Activated CD8-positive, alpha-beta T cell treated with anti-CD3 and anti-CD28 coated beads, Interleukin-2, amount 10 ng/mL, durations not matched to agents 7 days and 5 days (primary cell): ENCODE measurements at places on chromosomes 5 and 9. TPM values are rescaled to one million over a fixed set of nuclear protein-coding genes. Genes with fewer than 3 reads are reported as not detected.

GRCh38 chr5:168219515-168220410, 71.7 kb upstream of the WWC1 start:
- peak; percentile 64 for DNase-seq

DNA sequence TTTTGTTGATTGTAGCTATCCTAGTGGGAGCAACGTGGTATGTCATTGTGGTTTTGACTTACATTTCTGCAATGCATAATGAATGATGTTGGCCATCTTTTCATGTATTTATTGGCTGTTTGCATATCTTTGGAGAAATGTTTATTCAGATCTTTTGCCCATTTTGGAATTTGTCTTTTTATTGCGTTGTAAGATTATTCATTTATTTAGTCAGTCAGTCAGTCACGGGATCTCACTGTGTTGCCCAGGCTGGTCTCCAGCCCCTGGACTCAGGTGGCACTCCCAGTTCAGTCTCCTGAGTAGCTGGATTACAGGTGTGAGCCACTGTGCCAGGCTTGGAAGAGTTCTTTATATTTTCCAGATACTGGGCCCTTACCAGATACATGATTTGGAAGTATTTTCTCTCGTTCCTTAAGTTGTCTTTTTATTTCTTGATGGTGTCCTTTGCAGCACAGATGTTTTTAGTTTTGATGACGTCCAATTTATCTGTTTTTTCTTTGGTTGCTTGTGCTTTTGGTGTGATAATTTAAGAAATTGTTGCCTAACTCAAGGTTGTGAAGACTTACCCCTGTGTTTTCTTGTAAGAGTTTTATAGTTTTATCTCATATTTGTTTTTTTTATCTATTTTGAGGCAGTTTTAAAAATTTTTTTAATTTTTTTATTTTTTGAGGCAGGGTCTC, 67.1 kb downstream of the EHMT1 start:
- no peak for DNase-seq

DNA sequence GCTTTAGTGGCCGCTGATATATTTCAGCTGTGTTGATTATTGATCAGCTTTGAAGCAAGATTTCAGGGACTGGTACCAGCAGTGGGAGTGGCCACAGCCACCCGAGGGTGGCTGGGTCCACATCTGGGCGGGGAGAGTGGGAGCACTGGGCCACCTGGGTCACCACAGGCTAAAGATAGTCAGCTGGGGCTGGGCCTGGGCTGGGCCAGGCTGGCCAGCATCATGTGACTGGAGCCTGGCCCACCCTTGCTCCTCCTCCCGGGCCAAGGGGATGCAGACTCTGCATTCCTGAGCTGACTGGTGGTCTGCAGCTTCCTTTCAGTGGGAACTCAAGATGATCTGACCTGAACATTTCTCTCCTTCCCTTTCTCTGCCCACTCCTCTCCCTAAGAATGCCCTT, 27.1 kb downstream of the LARP1 start:
- no peak for DNase-seq

DNA sequence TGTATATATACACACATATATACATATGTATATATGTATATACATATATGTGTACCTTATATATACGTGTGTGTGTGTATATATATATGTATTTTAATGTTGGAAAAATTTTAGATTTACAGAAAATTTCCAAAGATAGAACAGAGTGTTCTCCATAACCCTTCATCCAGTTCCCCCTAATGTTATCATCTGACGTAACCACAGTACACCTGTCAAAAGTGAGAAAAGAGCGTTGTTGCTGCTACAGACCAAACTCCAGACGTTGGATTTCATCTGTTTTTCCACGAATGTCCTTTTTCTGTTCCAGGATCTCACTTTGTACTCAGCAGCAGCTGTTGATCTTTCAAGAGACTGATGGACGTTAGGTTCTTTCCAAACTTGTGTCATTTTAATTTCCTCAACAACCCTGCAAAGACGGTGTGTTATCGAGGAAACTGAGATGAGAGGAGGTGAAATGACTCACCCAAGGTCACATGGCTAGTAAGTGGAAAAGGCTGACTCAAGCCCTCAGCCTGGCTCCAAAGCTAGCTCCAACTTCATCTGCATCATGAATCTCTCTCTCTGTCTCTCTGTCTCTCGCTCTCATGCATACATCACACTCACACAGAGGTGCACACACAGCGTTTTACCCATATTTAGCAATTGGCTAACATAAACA, 17.0 kb upstream of the NTNG2 start:
- no peak for DNase-seq

ASB6 gene
- 27.7 TPM for total RNA-seq

DNA sequence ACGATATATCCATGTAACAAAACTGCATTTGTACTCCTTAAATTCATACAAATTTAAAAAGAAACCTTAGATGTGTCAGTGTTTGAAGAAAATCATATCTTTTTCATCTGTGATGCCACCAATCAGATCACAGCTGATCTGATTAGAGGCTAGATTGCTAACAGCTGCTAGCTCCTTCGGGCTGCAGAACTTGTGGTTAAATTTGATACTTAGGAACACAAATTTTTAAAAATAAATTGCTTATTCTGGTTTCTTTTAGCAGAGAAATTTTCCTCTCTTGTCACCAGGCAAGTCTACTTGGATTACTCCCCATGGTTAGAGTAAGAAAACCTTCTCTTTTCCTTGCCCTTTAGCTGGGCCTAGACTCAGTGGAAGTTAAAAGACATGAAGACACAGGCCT, 94.6 kb upstream of the RANBP6 start:
- no peak for DNase-seq

- no peak for DNase-seq
These were observed 53.6 kb downstream of the C9orf50 start for GRCh38 chr9:129567329-129567728.

C9orf50 gene
- not detected for total RNA-seq

GRCh38 chr5:38393636-38394035, 135.3 kb downstream of the EGFLAM start:
- DNase-seq: no peak

DNA sequence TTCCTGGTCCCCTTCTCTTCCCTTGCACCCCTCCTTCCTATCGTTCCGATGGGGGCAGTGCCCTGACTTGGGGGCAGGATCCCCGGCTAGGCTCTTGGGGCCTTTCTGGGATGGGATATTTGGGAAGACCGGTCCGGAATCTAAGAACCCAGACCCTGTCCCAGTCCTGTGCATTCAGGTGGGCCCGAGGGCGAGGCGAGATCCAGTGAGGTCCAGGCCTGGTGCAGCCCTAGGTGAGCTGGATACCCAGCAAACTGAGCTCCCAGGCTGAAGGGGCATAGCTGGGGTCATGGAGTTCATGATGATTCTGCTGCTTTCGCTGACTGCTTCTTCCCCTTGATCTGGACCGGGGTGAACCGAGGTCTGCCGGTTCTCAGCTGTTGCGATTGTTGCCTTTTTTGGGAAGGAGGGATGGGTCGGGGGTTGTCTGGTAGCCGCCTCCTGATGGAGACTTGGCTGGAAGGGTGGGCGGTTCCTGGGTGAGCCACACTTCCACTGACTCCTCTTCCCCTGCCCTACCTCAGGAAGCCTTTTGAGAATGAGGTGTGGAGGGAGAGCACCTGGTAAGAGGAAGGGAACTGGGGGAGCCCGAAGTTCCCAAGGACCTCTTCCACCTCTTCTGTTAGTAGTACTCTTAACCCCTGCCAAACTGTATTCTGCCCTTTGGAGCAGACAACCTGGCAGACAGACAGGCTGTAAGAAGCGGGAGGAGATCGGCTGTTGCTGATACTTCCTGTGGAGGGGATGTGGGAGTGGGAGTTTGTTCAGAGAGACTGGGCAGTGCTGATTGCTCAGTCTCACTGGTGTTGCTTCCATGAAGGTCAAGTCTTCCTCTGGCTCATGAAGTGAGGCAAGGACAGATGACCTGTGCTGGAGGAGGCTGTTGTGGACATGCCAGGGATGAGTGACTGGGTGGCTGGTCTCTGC, 1.0 kb downstream of the LRRC8A start:
- DNase-seq: peak; percentile 34

NR5A1 gene
- not detected for total RNA-seq

DNA sequence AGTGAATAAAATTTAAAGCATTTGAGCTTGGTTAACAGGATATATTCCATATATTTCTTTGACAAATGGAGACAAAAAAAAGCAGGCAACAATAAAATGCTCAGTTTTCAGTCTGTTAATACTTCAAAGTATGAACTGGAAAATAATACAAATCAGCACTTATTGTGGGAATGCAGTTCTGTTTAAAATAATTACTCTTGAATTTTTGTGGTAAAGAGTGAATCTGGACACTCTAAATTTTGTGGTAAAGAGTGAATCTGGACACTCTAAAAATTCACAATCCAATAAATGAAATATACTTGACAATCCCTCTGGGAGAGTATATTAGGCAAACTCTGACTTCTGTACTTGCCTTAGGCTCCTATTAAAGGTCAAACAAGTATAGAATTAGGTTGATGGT, 141.9 kb upstream of the RASA1 start:
- no peak for DNase-seq

HEMGN gene
- 1.2 TPM for total RNA-seq

- no peak for DNase-seq
These were observed 362.7 kb downstream of the CSNK1G3 start for GRCh38 chr5:123874600-123875201.

LECT2 gene
- not detected for total RNA-seq

CDC25C gene
- total RNA-seq: 15.0 TPM

GRCh38 chr9:88926781-88927505, 64.3 kb upstream of the S1PR3 start:
- no peak for DNase-seq

RAD50 gene
- 34.5 TPM for total RNA-seq

FOXD4L4 gene
- total RNA-seq: 0.10 TPM

- no peak for DNase-seq
These were observed 13.0 kb upstream of the C9orf72 start for GRCh38 chr9:27586304-27586703.

CENPH gene
- 50.1 TPM for total RNA-seq

ZNF300 gene
- 0.55 TPM for total RNA-seq

DNA sequence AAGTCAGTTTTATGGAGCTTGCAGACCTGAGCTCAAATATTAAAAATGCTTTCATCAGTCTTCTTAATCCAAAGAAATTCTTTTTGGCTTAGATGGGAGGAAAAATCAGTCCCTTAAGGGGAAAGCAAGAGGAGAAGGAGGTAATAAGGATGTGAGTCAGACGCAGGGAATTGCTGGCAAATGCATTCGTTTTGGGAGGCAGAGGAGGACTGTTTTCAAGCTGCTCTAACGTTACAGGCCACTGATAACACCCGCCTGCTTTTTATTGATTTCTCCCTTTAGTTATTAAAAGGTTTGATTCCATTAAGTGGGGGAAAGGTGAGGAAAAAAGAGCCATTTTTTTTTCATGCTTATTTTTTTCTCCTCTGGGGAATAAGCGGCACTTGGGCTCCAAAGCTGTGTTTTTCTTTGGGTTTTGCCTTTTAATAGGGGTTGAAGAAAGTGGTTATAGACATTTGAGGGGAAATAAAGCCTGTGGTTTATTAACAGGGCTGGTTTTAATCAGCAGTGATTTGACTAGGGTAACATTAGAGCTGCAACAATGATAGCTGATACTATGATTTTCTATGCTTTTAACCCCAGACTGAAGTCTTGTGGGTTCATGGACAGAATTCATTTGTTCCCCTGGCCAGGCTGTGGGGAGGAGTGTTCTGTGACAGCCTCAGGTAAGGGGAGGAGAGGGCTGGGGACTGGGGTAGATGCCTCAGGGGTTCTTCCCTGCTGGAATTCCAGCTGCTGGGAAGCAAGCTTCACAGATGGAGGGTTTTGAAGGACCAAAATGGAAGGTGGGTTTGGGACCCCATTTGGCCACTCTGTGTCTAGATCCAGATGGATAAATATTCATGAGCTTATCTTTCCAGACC, 225.2 kb downstream of the GAS1 start:
- DNase-seq: no peak

GRCh38 chr9:882416-882924, 41.0 kb downstream of the DMRT1 start:
- no peak for DNase-seq

DNA sequence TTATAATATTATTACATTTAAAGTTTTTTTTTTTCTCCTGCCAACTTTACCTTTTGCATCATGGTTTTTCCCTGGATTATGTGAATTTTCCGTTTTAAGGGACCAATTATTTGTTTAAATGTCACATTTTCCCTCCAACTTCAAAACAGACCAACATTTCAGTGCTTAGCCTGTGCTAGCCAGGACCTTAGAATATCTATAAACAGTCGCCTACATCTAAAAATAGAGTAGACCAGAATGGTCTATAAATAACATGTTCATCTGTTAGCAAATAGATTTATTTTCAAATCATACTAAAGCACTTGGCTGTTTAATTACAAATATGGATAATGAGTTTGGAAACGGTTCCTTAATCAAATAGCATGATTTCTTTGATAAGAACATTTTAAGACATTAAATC, 192.0 kb downstream of the FBN2 start:
- DNase-seq: no peak

SPINK6 gene
- total RNA-seq: not detected

- DNase-seq: no peak
These were observed 216.0 kb upstream of the PUM3 start for GRCh38 chr9:3059781-3060468.

DNA sequence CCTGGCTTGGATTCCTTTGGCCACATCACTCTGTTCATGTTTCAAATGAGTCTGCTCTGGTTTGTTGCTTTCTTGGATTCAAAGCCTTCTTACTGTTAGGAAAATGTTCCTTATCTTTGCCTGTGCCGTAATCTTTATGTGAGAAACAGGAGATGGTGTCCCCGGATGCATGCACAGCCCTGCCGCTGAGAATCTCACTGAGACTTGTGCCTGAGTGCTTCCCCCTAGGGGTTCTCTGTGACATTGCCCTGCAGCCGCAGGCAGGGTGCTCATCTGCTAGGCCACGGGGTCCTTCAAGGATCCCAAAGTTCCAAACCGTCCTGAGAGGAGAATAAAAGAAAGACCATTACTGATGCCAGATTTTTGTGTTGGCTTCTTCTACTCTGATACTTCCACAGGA, 81.4 kb upstream of the ANKRD55 start:
- no peak for DNase-seq

DNA sequence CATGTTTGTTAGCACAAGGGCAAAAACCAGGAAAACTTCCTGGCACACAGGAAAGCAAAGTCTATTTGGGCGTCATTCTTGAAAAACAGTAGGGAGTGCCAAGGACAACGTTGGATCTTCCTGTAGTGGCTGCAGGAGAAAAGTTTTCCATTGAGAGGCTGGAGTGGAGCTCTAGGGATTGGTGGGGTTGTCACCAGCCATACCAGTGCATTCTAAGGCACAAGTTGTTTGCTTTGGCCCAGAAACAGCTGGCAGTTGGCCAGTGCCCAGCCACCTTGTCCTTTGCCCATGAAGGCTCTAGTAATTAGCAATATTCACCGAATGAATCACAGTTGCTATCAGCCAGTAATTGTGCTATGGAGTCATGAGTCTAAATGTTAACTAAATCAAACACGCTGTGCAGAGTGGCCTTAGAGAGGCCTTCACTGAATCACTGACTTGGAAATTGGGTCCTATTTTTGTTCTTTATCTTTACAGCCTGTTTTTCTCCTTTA, 26.4 kb downstream of the TNFSF15 start:
- no peak for DNase-seq

IL3 gene
- total RNA-seq: not detected

DNA sequence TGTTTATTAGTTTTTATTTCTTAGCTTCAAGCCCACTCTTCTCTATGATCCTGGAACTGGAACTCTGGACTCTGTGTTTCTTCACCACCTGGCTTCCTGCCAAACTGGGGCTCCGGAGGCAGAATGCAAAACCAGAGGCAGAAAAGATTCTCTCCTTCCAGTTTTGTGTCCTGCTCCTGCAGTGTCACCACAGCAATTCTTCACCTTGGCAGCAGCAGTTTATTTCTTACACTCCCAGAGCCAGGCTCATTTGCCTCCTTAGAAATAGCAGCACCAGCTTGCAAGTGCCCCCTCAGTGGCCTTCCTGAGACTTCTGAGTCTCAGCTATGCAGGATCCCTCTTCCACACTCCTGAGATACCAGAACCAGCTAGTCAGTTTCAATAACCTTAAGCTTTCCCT, 26.7 kb upstream of the CAMK4 start:
- no peak for DNase-seq
